ENCODE measurements at places on chromosomes 3 and 15.

- peak; percentile 1 for DNase-seq
Measured at GRCh38 chr3:19149368-19149767, 1.1 kb downstream of the KCNH8 start.

DNA sequence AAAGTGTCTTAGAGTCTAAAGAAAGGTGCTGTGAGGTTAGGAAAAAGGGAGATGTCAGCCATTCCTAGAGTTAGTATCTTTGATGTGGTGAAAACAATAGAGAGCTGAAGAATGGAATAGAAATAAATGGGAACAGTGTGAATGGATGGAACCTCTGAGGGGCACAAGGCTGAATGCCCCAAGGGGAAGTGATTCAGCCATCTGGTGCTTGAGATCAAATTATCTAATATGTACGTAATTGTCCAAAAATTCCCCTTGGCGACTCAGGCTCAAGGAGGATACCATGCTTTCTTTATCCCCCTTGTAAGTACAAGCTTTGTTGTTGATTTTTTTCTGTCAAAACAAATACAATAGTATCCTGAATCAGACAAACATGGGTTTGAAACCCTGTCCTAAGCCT is 361.6 kb downstream of the LSAMP start:
- DNase-seq = no peak

DNA sequence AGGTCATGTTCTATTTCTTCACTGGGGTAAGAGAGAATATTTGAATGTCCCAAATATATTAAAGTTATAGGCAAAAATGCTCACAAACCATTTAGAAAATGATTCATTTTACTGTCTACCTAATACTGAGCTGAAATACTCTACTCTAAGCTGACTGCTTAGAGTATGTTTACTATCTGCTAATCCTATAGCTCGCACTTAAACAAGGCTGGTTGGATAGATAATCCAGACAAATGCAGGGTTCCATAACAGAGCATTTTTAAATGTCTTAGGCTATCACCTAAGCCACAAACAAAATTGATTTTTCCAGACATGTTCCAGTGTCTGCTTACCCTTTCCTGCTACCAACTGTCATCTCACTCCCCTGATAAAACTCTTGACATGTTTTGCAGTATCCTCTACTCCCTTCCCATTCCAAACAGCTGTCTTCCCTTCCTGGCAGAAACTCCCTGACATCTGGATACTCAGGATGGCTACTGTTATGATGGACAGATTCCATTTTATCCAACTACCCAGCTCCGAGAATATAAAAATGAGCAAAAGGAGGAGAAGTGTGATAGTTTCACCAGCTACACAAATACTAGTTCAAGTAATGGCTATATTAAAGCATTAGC is 1034.7 kb downstream of the FHIT start:
- DNase-seq = no peak

GRCh38 chr3:30752491-30752890 is 142.0 kb downstream of the GADL1 start:
- no peak for DNase-seq

- no peak for DNase-seq
Measured at GRCh38 chr15:72844067-72844466, 60.5 kb upstream of the ADPGK start.

DNA sequence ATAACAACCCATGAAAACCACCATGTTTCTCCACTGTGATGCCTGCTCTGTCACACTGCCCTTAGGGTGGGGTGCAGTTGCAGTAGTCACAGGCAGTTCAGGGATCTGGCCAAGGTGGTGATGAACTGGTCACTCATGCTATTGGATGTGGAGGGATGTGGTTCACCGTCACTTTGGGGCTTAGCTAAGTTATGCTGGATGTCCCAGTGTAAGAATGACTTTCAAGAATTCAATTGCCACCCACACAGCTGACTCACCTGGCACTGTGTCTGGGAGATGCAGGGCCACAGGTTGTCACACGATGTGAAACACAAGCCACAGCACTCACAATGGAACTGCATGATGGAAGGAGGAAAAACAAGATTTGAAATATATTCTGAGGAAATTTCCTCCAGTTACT is 146.1 kb upstream of the CTNNB1 start:
- DNase-seq = no peak

- no peak for DNase-seq
Measured at GRCh38 chr3:187995043-187995400, 158.9 kb upstream of the LPP start.

- no peak for DNase-seq
Measured at GRCh38 chr15:45395943-45396342, 17.6 kb upstream of the GATM start.

DNA sequence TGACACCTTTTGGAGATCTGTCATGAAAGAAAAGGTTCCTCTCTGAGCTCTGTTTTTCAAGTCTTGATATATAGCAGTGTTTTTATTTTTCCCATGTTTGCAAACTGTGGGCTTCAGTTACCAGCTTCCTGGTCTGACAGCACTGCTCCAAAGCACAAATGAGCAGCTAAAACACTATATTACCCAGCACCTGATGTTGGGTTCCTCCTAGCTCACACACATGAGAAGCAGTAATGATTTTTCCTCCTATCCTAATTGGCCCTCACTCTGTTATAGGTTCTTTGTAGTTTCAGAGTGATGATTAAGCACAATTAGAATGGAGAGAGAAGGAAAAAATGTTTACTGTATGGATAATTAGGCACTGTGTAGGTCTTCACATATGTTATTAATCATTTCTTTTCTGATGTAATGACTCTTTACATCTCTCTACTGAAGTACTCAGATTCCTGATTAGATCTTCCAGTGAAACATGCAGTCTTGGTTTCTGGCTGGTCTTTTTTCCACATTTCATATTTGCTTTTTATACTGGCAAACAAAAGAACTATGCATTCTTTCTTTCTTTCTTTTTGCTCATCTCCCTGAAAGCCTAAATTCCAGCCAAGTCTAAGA is 939.7 kb downstream of the NSUN3 start:
- DNase-seq = no peak

DNA sequence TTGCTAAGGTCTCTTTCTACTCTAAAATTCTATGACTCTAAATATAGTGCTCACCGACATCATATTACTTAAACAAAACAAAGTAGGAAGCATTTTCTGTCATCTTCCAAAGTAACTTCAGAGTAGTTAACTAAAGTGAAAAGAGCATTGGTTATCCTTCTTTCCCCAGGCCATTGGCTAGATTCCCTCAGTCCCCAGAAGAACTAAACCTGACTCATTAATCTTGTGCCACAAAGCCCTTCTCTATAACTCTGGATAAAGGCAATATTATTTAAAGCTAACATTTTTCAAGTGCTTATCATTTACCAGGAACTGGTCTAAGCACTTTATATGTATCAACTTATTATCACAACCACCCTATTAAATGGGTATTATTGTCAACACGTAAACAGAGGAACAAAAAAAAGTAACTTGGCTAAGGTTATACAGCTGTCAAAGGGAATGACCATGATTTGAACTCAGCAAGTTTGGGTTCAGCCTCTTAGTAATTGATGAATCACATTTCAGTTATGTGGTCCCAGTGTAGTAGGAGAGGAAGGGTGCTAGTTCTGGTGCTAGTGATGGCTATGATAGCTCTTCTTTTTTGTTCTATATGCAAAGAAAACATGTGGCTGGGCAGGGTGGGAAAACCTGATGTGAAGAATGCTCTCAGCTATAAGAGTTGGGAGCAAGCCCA is 304.9 kb downstream of the FGF12 start:
- DNase-seq = no peak

DNA sequence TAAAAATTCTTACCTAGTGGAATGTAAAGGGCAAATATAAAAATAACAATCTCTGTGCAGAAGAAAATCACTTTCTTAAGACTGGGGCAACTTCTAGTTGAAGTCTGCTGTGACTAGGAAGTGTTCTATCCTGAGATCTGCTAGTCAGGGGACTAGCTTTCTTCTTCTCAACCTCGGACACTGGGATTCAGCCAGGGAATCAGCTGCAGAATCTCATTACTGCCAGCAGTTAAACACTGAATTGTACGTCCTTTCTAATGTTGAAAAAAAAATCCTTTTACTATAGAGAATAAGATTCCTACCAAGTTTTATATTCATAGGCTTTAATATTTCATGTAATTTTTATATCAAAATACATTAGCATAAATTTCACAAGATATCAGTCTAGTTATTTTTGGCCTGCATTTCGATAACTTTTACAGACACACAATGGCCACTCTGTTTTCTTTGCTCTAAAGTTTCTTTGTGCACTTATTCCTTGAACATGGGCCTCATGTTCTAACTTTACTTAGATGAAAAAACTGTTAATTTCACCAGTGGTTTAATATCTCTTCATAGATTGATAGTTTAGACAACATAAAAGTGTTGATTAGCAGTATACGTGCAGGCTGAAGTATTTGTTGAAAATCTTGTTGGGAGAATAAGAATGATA is 2.6 kb upstream of the NEO1 start:
- no peak for DNase-seq

- no peak for DNase-seq
Measured at GRCh38 chr3:100395679-100396431, 5.0 kb downstream of the TOMM70 start.

DNA sequence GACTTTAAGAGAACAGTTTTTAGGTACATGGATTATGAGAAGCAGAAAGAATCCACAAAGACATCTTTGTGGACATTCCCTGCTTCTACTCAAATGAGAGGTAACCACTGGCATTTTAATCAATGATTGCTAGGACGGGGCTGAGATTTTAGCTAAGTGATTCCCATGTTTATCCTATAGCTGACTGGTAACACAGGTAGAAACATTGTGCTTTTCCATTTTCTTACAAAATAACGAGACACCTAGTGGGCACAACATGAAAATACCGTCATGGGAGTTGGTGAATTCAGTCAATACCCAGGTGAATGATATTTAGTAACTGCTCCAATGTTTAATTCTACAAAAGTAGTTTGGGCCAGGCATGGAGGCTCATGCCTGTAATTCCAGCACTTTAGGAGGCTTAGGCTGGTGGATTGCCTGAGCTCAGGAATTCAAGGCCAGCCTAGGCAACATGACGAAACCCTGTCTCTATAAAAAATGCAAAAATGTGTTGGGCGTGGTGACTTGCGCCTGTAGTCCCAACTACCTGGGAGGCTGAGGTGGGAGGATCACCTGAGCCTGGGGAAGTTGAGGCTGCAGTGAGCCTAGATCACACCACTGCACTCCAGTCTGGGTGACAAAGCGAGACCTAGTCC is 37.2 kb upstream of the DENND4A start:
- peak; percentile 26 for DNase-seq

GRCh38 chr3:12708584-12709192 is 44.8 kb upstream of the RAF1 start:
- no peak for DNase-seq

GRCh38 chr15:89707577-89707976 is 17.0 kb downstream of the WDR93 start:
- peak; percentile 1 for DNase-seq

- DNase-seq = no peak
Measured at GRCh38 chr3:34678575-34678974, 880.1 kb downstream of the PDCD6IP start.

GRCh38 chr3:140823106-140823505 is 118.5 kb upstream of the SLC25A36 start:
- no peak for DNase-seq

- no peak for DNase-seq
Measured at GRCh38 chr3:111750278-111750884, 108.7 kb upstream of the PHLDB2 start.

DNA sequence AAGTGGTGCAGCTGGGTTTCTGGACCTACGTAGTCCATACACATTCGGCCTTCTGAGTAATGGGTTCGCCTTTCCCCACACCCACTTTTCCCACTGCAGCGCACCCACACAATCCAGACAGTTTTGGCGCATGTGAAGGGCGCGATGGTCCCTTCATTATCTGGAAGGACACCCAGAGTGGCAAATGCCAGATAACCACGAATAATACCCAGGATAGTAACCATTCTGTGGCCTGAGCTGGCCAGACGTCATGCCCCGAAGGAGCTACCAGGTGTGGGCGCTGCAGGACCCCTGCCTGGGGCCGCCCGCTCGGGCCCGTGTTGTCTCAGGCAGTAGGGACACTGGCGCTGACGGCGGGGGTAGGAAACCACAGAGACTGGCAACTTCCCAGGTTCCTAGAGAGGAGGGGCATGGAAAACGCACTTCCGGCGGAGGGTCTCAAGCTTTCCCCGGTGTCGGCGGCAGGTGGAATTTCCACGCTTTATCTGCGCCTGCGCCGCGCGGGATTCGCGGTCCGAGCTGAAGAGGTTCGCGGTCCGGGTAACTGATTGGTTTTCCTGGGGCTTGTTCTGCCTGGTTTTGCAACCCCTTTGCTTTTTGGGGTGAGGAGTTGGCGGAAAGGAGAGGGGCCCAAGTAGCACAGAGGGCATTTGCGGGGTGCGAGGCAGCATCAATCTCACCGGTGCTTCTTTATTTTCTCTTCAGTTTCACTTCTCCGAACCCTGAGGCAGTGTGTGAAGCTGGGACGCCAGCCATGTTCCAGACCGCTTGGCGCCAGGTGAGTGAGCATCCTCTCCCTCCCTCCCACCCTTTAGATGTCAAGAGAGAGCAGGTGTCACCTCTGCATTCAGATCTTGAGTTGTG is at the start of gene ZNF620:
Gene ZNF620 (plus strand): TSS at position 441 of the 864 bp plus-strand sequence. CDS start 314 bp downstream, at position 755.
- DNase-seq = peak; percentile 83

GRCh38 chr3:72310419-72311380 is 525.8 kb upstream of the PROK2 start:
- peak; percentile 82 for DNase-seq

DNA sequence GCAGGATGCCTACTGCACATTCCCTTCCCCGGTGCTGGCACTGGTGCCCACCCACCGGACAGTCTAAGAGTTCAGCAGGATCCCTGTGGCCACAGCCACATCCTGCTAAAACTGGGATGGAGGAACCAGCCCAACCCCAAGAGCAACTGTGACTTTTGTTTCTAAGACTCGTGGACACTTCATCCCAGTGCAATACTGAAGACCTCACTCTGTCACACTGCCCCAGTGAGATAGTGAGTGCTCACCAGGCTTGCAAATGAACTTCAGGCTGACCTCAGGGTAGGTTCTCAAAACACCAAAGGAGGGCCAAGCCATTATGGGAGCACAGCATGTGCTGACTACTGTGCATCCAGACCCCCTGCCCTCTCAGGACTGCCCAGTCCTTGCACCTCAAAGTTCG is 46.7 kb upstream of the MTMR14 start:
- no peak for DNase-seq

GRCh38 chr15:45377609-45378148 is 665 bp downstream of the GATM start:
- DNase-seq = peak; percentile 2

GRCh38 chr3:134295930-134296329 is 45.3 kb upstream of the RYK start:
- DNase-seq = no peak

GRCh38 chr15:50335251-50335650 is 19.7 kb downstream of the GABPB1 start:
- no peak for DNase-seq

- DNase-seq = no peak
Measured at GRCh38 chr3:116230431-116231020, 214.8 kb downstream of the LSAMP start.

DNA sequence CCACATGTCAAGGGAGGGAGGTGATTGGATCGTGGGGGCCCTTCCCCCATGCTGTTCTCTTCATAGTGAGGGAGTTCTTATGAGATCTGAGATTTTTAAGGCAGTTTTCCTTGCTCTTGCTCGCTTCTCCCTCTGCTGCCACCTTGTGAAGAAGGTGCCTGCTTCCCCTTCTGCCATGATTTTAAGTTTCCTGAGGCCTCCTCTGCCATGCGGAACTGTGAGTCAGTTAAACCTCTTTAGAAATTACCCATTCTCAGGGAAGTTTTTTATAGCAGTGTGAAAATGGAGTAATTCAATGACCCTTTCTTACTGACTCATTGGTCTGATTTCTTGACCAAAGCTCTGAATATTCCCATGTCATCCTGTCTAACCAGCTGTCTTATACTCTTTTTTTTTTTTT is 484.4 kb upstream of the TPRG1 start:
- DNase-seq = no peak

Data from NCI-H345 (cell line).